ENCODE measurements at places on chromosomes 12 and 14.

GRCh38 chr14:103718572-103718971 lies 3.0 kb downstream of the ZFYVE21 start:
- DNase-seq, result no peak

GRCh38 chr14:61939776-61940175 lies 177.6 kb downstream of the SNAPC1 start:
- DNase-seq, result no peak

DNA sequence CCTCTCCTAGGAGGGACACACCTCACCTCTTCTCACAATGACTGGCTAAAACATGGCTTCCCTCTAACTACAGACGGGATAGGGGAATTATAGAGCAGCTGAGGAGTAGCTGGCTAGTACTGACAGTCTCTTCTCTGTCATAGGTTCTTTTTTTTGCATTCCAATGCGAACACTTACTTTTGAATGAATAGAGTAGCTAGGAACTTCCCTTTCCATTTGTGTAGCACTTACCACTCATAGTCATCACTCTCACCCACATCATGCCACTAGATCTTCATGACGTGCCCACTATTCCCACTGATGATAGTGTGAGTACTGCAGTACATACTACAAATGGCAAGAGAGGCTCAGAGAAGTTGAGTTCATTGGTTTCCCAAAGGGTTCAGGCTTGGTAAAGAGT lies 143.9 kb upstream of the HIF1A start:
- no peak for DNase-seq

DNA sequence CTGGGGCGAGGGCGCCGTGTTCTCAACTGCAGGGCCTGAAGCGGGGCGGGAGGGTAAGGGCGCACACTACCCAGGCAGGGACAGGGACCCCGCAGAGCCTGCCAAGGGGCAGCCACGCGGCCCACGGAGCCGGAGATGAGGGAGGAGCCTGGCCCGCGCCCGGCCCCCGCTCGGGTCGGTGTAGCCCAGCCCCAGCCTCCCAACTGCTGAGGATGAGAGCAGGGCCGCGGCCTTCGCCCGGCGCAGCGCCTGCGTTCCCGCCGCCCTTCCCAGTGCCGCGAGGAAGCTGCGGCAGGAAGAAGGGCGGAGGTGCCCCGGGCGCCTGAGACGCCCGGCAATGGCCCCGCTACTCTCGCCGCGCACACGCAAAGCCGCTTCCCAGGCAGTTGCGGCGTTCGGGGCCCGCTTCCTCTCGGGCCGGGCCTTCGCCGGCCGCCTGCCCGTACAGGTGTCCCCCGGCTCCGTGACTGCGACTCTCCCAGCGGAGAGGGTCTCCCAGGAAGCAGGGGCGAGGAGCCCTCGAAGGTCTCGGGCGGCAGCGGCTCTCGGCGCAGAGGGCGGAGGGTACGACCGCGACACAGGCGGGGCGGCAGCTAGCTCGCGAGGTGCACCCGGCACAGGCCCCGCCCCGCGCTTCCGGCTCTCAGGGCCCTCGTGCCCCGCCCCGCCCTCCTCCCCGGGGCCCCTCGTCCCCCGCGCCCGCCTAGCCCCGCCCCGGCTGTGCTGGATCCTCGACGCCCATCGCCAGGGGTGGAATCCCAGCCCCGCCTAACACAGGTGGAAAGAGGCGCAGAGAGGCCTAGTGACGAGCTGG lies 24.8 kb upstream of the YY1 start:
- DNase-seq, result peak; percentile 97

GRCh38 chr12:117564881-117565280 lies 203.5 kb upstream of the NOS1 start:
- no peak for DNase-seq

DNA sequence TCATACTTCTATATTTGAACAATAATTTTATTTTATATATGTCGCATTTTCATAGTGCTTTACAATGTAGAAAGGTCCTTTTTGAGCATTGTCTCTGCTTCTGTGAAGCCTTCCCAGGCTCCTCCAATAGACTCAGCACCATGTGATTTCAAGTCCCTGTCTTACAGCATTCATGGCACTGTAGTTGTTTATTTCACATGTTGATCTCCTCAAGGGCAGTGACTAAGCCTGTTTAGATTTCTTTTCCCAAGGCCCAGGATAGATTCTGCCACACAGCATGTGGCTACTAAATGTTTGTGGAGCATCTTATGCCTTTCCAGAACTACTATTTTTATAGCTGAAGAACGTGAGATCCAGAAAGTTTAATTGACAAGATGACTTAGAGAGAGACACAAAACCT lies 391.7 kb downstream of the TMEM117 start:
- no peak for DNase-seq

DNA sequence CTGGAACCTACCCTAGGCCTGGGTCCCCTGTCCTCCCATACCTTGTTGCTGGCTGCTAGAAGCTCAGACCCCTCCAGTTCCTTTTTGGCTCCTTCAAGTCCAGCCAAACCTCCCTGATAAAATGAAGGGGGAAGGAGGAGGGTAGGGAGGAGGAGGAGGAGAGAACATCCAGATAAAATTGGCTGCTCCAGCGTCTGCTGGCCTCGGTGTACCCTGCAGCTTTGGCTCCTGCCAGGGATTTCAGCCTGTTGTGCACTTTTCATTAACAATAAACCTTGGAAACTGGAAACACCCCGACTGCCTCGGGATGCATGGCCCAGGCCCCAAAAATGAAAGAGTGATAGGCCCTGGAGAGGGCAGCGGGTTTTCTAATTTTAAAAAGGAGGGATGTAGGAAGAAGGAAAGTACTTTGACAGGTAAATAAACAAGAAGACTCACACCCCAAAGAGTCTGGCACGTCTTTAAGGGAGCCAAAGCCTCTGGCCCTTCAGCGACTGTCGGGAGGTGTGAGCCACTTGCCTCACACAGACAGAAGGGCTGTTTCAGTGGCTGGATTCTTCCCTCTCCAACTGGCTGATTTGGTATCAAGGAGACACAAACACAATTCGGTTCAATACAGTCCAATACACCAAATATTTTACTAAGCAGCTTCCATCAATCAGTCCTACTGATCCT lies 49.8 kb downstream of the NUAK1 start:
- DNase-seq, result no peak

- DNase-seq, result no peak
Observed at GRCh38 chr12:47276253-47276620, 196.5 kb upstream of the AMIGO2 start.

- no peak for DNase-seq
Observed at GRCh38 chr12:77352946-77353345, 287.6 kb upstream of the E2F7 start.
